ENCODE measurements at places on chromosomes 5 and 9. TPM values are rescaled to one million over a fixed set of nuclear protein-coding genes. Genes with fewer than 3 reads are reported as not detected.

Gene CDK5RAP2
- polyA plus RNA-seq: 68.1 TPM

Gene STKLD1
- 3.8 TPM for polyA plus RNA-seq

Gene THBS4
- polyA plus RNA-seq: 6.3 TPM

Gene ZFP37
- 12.1 TPM for polyA plus RNA-seq

Gene ANKRD31
- 0.28 TPM for polyA plus RNA-seq

GRCh38 chr9:128689820-128690683, 1.0 kb downstream of the SET start:
- DNase-seq: no peak

GRCh38 chr9:137034709-137035506, 3.0 kb upstream of the FUT7 start:
- peak; percentile 72 for DNase-seq

DNA sequence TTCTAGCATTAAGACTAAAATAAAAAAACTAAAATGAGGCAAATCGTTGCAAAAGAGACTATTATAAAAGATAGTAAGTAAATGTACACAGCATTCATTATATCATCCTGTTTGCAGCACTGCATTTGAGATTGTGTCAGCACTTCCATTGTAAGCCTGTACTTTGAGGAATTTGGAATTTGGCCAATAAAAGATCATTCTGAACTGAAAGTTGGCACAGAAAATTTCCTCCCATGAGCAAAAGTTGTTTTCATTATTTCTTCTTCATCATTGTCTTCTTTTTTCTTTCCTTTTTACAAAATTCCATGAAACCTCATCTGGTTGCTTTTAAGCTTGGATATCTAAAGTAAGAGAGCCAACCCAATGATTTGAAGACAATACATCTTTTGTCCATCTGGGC, 199.3 kb upstream of the ADAMTSL1 start:
- peak; percentile 37 for DNase-seq

DNA sequence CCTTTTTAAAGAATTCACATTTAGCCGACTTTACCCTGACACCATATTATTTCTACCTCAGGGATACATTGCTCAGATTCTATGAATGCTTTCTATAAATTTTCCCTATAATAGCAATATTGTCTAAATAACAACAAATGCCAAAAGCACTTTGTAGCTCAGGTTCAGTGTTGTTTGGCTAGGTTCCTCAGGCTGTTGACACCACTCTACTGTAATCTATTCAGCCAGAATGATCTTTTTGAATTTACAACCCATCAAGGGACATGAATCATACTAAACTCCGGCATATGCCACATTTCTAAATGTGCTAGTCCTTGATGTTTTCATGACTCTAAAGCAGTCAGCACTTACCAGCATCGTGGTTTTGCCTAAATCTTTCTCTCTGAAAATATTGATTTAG, 641.5 kb upstream of the CDH10 start:
- DNase-seq: no peak

DNA sequence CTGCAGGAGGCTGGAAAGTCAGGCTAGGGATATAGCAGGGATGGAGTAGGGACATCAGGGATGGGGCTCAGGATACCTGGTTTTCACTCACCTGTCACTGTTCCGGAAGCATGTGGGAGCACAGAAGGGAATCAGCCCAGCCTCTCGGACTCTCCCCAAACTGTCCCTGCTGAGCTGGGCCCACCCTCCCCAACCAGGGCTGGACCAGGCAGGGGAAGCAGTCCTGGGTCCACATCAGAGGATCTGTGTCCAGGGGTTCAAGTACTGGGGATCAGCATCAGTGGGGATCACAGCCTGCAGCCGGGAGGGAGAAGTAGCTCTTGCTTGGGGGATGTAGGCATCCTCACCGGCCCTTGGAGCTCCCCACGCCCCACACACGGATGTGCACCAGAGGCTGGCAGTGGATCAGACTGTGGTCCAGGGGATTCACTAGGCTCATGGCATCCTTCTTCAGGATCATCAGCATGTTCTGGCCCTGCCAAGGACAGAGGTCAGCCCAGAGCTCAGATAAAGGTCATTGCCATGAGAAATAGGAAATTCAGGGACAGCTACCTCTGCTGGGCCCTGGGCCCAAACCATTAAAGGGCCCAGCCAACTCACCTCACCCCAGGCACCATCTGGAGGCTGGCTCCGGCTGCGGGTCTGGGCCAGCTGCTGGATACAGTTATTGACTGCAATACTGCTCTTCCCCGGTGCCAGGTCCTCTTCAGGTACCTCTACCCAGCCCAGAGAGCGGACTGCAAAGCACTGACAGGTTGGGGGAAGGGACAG, 2.5 kb downstream of the APBB3 start:
- DNase-seq: no peak

Measured in right lung (tissue), 10 donors.